Activated CD4-positive, alpha-beta T cell treated with anti-CD3 and anti-CD28 coated beads, Interleukin-2, amount 50 U/mL, for 16 hours (primary cell): ENCODE measurements at places on chromosomes 2 and 18.

DNA sequence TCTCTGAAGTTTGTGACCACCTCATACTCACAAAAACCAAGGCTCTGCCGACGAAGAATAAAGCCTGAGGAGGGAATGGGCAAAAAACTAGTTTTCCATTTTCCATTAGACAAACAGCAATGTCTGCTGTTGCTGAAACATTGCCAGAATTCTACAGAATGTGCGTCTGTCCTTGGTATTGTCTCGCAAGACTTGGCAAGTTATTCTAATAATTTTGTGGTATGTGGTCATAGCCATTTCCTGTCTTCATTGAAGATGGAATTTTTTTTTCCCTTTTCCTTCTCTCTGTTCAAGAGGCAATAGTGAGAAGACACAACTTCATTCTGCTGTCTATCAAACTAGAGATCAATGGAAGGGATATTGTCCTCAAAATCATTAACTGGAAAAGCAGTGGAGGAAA lies 296.1 kb downstream of the RND3 start:
- no peak for DNase-seq

- no peak for DNase-seq
Observed at GRCh38 chr2:161780881-161781280, 156.7 kb downstream of the SLC4A10 start.

GRCh38 chr2:112805542-112805941 lies 21.2 kb upstream of the IL1A start:
- no peak for DNase-seq

DNA sequence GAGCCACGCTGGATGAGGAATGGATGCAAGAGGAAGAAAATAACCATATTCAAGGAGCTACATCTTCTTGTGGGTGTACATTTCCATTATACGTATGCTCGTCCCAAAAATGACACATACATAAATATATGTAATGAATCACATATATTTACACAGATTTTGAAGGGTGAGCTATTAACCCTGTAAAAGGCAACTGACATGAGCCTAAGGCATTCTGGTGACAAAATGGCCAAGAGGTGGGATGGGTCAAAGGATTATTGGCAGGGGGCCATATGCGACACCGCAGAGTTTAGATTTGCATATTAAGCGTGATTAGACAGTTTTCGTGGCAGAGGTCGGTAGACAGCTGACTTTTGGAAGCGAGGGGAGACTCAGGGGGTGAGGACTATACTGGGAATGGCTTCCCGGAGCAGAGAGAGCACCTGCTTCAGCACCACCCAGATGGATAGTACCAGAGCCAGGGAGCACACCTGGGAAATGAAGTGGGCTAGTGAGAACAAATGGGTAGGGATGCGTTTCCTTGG lies 431 bp upstream of the CNRIP1 start:
- no peak for DNase-seq

DNA sequence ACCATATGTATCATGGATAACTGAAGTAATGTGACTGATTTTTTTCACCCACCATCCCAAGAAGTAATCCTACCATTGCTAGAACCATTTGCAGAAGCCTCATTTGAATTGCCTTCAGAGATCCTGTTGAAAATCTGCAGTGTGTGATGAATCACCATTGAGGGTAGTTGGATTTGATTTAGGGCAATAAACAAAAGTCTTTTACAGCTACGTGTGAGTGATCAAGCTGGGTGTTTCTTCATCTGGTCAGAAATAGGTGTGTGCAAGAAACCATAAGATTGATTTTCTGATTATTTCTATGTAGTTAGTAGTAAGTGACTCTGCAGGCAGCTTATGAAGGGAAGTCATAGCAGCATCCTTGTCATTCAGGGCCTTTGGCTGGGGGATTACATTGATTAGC lies 159.6 kb downstream of the MGAT5 start:
- DNase-seq, result no peak

GRCh38 chr18:37285825-37286224 lies 279.8 kb downstream of the CELF4 start:
- DNase-seq, result no peak

DNA sequence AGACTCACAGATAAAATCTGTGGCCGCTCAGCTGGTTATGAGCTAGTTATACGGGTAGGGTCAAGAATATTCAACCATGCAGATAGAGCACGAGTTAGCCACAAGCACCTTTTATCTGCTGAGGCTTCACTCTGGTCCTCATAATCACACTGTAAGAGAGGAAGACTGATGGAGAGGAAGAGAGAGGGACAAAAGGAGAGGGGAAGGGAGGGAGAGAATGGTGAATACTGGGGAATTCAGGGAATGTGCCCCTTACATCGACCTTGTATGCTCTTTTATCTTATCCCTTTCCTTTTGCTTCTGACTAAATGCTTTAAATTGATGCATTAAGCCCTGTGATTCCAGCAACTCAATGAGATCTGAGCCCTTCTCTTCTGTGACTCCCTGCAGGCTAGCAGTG lies 333.1 kb downstream of the DSEL start:
- no peak for DNase-seq

DNA sequence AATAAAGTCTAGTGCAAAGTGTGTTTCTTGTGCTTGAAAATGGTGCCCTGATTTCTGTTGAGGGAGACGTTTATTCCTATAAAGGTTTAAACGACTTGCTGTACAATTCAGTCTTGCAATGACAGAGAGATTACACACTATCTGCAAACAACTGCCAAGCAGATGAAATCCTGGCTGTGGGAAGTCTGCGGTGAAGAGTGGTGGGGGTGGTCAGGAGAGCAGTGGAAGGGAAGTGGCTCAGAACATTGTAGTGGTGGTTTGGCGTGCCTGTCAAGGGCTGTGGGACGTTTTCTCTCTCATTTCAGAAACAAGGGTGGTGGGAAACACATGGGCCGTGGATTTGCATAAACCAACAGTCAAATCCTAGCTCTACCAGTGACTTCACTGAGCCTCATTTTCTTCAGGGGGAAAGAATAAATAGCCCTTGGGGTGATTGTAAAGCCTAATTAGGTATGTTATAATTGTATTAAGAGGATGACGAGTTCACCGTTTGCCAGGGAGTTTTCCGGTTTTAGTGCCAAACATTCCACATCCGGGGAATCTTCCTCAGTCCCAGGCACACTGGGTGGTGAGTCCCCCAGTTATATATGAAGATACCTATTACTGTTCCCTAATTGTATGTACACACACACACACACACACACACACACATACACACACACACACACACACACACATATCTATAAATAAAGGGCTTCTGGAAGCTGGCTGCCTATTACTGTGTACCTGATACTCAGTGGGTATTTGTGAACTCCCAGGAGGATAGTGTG lies 115.0 kb downstream of the SPTBN1 start:
- DNase-seq, result peak; percentile 91

- no peak for DNase-seq
Observed at GRCh38 chr18:55306359-55307024, 281.5 kb downstream of the TCF4 start.

- DNase-seq, result peak; percentile 80
Observed at GRCh38 chr2:234278556-234279255, 218.2 kb downstream of the ARL4C start.

GRCh38 chr2:100275200-100275589 lies 47.1 kb downstream of the LONRF2 start:
- no peak for DNase-seq

GRCh38 chr2:60400462-60401246 lies 152.8 kb downstream of the BCL11A start:
- no peak for DNase-seq

DNA sequence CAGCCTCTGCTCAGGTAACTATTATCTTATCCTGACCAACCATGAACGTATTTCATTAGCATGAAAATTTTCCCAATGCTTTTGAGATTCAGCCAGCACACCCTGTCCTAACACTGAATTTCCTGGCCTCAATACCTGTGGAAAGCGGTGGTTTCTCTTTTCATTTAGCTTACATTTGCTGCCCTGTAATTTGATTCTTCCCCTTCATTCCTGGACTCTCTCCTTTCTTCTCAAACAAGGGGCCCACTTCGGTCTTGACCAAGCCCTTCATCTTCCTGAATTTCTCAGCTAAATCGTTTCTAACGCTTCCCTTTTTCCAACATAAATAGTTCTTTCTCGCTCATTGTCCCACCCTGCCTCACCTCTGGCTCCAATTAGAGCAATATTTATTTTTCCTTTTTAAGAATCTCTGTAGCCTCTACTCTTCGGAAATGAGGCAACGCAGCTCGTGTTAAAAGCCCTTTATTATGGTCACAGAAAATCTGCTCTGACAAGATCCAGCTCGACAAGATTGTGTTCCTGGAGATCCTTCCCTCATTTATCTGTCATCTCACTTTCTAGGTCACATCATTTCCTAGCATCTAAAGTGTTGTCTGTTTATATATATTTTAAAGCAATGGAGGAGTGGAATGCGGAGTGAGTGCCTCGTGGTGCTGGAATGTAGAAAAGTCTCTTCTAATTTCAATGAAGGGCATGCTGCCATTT lies 49.5 kb upstream of the BCL11A start:
- no peak for DNase-seq

- no peak for DNase-seq
Observed at GRCh38 chr2:6923319-6923718, 6.1 kb downstream of the RNF144A start.

GRCh38 chr18:10170375-10170774 lies 256.6 kb downstream of the VAPA start:
- DNase-seq, result no peak

GRCh38 chr18:33427549-33427948 lies 13.0 kb downstream of the CCDC178 start:
- DNase-seq, result no peak

DNA sequence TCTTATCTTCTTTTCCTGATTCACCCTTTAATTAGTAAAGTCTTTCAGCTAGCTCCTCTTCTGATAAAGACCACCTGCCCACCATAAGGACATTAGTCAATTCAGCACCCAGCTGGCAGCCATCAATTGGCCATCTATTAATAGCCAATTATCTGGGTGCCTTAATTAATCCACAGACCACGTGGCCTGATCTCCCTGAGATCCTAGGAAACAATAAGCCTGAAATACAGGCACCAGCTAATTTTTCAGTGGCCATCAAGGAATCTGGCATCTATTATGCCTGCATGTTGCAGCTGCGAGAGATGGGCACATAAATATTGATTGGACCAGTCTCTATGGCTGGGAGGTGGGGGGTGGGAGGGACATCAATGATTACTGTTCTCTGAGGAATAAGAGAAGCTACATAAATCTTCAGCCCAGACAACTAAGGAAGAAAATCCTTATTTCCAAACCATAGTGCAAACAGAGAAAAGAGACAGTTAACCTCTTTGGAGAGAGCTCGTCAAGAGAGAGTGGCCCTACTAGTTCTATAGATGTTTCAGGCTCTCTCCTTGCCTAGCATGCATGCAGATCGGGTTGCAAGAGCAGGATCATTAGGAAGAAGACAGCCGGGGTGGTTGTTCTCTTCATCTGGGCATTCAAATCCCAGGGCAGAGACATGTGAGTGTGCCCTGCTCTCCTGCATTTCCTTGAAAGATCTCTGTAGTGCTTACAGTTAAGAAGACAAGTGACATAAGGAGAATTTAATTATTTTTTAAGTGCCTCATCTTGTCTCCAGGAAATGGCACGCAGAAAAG lies 8.7 kb downstream of the GALNT14 start:
- no peak for DNase-seq

DNA sequence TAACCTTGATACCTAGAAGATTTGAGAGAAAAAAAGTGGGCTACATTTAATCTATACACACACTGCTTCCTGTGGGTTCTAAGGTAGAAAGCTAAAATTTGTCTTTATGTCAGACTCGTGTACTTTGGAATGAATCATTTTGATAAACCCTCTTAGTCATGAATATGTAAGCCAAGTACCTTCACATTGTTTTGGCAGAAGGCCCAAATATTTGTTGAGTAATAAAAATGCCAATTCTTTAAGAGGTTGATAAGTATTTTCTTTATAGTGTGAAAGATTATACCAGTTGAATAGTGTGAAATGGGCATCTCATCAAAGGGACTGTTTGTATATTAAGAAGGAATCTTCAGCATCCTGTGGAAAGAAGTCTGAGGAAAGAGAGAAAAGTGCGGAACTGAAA lies 1464.7 kb upstream of the ZEB2 start:
- no peak for DNase-seq

DNA sequence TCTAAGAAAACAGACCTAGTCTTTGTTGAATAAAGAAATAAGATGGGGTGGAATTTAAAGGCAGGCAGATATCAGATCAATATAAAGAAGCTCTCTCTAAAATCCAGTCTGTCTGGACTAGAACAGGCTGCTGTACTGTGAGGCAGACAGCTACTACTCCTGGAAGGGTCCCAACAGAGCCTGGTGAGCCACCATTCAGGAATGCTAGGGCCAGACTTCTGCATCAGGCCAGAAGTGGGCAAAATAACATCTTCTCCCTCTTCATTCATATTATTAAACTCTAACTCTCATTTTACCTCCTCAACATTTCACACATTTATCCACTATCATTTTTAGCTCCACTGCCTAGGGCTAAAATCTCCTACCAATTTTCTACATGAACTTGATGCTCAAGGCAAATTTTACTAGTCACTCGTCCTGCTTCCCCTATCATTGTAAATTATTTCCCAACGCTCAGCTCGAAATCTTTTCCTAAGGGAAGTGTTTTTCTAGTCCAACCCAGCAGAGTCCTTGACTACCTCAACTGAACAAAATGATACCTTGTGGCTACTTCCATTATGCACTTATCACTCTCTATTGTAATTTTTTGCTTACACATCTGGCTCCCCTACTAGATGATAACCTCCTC lies 45.2 kb upstream of the GLS start:
- no peak for DNase-seq

DNA sequence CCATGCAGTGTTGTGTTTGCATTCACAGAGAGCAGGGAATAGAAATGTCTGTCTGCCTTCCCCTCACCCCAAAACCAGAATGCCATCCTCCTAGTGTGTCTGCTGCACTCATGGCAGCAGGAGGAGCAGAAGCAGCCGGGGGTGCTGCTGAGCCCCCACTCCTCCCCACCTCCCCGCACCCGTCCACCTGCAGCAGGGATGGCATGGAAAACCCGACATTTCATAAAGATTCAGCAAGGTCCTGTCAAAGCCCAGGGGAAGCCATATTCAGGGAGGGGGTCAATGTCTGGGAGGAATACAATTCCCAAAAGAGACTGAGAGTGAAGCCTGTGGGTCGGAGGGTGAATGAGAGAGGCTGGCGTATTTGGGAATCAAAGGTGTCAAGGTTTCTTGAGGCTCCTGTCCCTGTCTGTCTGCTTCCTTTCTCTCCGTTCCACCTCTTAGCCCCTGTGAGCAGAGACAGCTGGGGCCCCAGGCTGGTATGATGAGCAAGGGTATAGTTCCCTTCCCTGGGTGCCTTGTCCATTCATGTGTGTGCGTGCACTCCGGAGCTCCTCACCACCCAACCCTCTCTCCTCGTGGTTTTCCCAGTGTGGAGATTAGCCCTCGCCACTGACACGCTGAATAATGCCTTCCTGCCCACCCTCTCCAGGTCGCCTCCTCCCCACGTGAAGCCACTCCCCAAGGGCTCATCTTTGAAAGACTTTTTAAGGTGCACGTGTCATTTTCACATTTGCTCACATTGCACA lies 133.5 kb upstream of the ZNF236 start:
- no peak for DNase-seq

GRCh38 chr18:40159141-40160017 lies 1795.7 kb upstream of the PIK3C3 start:
- peak; percentile 3 for DNase-seq

GRCh38 chr2:219059375-219059724 lies 1.4 kb downstream of the IHH start:
- DNase-seq, result no peak
